ENCODE measurements at places on chromosomes 5 and 9. TPM values are rescaled to one million over a fixed set of nuclear protein-coding genes. Genes with fewer than 3 reads are reported as not detected.

GRCh38 chr5:159345861-159346260, 15.6 kb upstream of the IL12B start:
- no peaks in the 10 kb centered on the region for H3K27me3 ChIP-seq
- peaks cover 12% of the 10 kb centered on the region for H3K4me1 ChIP-seq
- no peaks in the 10 kb centered on the region for H3K36me3 ChIP-seq

DNA sequence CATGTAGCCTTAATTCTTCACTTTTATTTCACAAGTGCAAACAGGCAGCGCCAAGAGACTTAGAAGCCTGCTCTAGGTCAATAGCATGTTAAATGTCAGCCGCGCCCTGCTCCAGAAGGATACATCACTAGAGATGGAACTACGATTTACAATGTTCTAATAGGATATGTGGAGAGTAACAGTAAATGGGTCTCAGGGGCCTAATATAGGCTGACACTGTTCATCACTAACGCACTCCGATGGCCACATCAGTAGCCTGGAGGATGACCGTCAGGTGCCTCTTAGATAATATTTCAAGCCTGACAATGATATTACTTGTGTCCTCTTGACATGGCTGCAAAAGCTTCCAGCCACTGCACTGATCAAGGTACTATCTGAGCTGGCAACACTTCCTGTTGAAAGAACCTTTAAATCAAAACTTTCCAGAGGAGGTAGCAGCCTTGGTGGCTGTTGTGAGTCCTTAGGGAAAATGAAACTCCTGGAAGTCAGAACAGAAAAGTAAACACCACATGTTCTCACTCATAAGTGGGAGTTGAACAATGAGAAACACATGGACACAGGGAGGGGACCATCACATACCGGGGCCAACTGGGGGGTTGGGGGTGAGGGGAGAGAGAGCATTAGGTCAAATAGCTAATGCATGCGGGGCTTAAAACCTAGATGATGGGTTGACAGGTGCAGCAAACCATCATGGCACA, 35.0 kb downstream of the PTTG1 start:
- peaks cover 8% of the 10 kb centered on the region for H3K4me1 ChIP-seq
- peaks cover 18% of the 10 kb centered on the region for H3K27me3 ChIP-seq
- no peak overlapping the region for H3K4me3 ChIP-seq
- H3K27ac ChIP-seq: no peak overlapping the region

FOXI1 gene
- total RNA-seq: not detected

KLHL9 gene
- total RNA-seq: 38.4 TPM

HSPA4 gene
- 135 TPM for total RNA-seq

CD274 gene
- 0.72 TPM for total RNA-seq

DNA sequence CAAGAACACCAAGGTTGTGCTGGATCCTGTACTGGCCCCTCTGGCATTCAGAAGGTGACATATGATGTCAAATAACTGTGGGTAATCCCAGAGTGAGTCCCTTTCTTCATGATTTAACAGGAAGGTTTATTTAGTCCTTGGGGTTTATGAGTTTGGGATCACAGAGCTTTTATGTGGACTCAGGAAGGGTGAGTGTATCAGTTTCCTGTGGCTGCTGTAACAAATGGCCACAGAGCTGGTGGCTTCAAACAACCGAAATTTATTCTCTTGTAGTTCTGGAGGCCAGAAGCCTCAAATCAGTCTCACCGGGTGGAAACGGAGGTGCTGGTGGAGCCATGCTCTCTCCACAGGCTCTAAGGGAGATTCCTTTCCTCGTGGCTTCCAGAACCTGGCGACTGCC, 157.7 kb downstream of the MELK start:
- H3K27ac ChIP-seq: no peak overlapping the region
- H3K27me3 ChIP-seq: peaks cover 13% of the 10 kb centered on the region
- no peaks in the 10 kb centered on the region for H3K36me3 ChIP-seq
- DNase-seq: no peak

PNPLA7 gene
- 2.7 TPM for total RNA-seq

CCDC171 gene
- total RNA-seq: 5.8 TPM

DNA sequence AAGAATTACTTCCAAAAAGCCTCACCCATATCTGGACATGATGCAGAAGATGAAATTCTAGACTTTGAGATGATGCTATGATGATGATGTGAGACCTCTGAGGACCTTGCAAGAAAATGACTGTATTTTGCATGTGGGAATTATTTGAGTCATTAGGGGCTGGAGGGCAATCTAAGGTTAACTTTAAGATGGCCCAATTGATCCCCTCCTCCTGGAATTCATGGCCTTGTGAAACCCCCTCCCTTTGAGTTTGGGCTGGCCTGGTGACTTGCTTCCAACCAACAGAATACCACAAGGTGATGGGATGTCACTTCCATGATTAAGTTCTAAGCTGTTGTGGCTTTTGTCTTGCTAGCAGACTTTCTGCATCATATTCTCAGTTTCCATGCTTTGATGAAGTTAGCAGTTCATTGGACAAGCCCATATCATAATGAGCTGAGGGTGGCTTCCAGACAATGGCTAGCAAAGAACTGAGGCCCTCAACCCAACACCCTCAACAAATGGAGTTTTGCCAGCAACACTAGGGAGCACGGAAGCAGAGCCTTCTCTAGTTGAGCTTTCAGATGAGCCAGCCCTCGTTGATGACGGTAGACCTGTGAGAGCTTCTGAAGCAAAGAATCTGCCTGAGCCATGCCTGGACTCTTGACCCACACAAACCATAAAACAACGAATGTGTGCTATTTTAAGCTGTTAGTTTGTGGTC, 7.4 kb upstream of the AMACR start:
- no peak for DNase-seq
- H3K27me3 ChIP-seq: no peaks in the 10 kb centered on the region
- no peaks in the 10 kb centered on the region for H3K4me1 ChIP-seq
- H3K4me3 ChIP-seq: no peak overlapping the region
- H3K27ac ChIP-seq: no peak overlapping the region
- H3K36me3 ChIP-seq: no peaks in the 10 kb centered on the region

- H3K4me1 ChIP-seq: peaks cover 40% of the 10 kb centered on the region
- DNase-seq: no peak
- peak overlapping the region; percentile 91 for H3K27ac ChIP-seq
- no peaks in the 10 kb centered on the region for H3K27me3 ChIP-seq
- H3K4me3 ChIP-seq: no peak overlapping the region
- H3K36me3 ChIP-seq: peaks cover 5% of the 10 kb centered on the region
Measured at GRCh38 chr5:157747766-157748700, 4.5 kb downstream of the LSM11 start.

- H3K4me1 ChIP-seq: no peaks in the 10 kb centered on the region
- no peak for DNase-seq
- no peaks in the 10 kb centered on the region for H3K36me3 ChIP-seq
Measured at GRCh38 chr5:44875661-44876605, 67.2 kb downstream of the MRPS30 start.

DNA sequence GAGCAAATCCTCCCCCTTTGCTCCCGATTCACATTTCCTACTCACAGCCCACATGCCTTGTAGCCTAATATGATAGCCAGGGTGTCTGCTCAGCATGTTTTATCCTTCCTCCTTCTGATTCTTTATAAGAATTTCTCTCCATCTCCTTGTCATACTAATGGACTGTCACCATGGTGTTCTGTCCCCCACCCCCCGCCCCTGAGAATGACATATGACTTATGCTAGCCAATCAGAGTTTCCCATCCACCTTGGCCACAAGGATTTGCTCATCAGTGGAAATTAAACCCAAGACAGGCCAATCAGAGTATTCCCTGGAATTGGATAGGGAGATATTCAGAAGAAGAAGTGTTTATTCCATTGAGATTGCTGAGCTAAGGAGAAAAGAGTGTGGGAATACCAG, 16.0 kb downstream of the ABLIM3 start:
- no peaks in the 10 kb centered on the region for H3K36me3 ChIP-seq
- no peak for DNase-seq
- no peak overlapping the region for H3K27ac ChIP-seq
- no peaks in the 10 kb centered on the region for H3K27me3 ChIP-seq
- peaks cover 15% of the 10 kb centered on the region for H3K4me1 ChIP-seq
- no peak overlapping the region for H3K4me3 ChIP-seq

- peaks cover 4% of the 10 kb centered on the region for H3K4me1 ChIP-seq
- DNase-seq: no peak
- H3K36me3 ChIP-seq: no peaks in the 10 kb centered on the region
Measured at GRCh38 chr9:12698266-12698665, 5.1 kb downstream of the TYRP1 start.

DNA sequence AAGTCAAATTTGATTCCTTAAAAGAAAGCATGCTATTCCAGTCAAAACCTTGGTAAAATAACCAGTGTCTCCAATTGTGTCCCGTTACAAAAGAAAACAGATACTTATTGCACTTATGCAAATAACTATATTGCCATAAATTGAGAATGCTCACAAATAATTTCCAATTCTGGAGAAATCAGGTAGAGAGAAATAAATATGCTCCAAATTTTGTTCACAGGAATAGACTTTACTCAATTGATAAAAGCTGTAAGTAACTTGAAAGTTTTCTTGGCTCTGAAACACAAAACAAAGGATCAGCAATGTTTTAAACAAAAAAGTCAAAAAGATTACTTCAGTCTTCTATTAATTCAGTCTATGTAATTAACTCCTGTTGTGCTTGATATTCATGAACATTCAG, 7.8 kb upstream of the DTWD2 start:
- H3K27ac ChIP-seq: no peak overlapping the region
- no peaks in the 10 kb centered on the region for H3K4me1 ChIP-seq
- no peak for DNase-seq
- H3K36me3 ChIP-seq: no peaks in the 10 kb centered on the region
- H3K27me3 ChIP-seq: no peaks in the 10 kb centered on the region

DNA sequence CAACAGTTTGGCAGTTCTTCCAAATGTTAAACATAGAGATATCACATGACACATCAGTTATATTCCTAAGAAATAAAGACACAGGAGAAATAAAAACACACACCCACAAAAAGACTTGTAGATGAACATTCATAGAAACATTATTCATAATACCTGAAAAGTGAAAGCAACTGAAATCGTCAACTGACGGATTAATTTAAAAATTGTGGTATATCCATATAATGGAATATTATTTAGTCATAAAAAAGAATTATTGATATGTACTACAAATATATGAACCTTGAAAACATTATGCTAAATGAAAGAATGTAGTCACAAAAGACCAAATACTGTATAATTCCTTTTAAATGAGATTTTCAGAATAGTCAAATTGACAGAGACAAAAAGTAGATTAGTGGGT, 330.2 kb upstream of the CD180 start:
- DNase-seq: no peak
- no peaks in the 10 kb centered on the region for H3K36me3 ChIP-seq
- H3K4me3 ChIP-seq: no peak overlapping the region
- H3K4me1 ChIP-seq: no peaks in the 10 kb centered on the region
- H3K27ac ChIP-seq: no peak overlapping the region
- H3K27me3 ChIP-seq: no peaks in the 10 kb centered on the region

GRCh38 chr5:137398154-137398553, 101.0 kb downstream of the SPOCK1 start:
- no peaks in the 10 kb centered on the region for H3K27me3 ChIP-seq
- peaks cover 10% of the 10 kb centered on the region for H3K4me1 ChIP-seq
- no peak for DNase-seq
- H3K27ac ChIP-seq: no peak overlapping the region
- H3K36me3 ChIP-seq: no peaks in the 10 kb centered on the region

GRCh38 chr5:169279125-169279524, 21.8 kb downstream of the SLIT3 start:
- no peak overlapping the region for H3K4me3 ChIP-seq
- no peaks in the 10 kb centered on the region for H3K36me3 ChIP-seq
- no peak overlapping the region for H3K27ac ChIP-seq

ZCCHC10 gene
- total RNA-seq: 12.3 TPM

TLX3 gene
- not detected for total RNA-seq

GRCh38 chr9:111798786-111799185, 4.0 kb upstream of the SHOC1 start:
- H3K4me1 ChIP-seq: no peaks in the 10 kb centered on the region
- no peak overlapping the region for H3K27ac ChIP-seq
- no peaks in the 10 kb centered on the region for H3K36me3 ChIP-seq
- H3K4me3 ChIP-seq: no peak overlapping the region
- no peak for DNase-seq
- H3K27me3 ChIP-seq: no peaks in the 10 kb centered on the region

DNA sequence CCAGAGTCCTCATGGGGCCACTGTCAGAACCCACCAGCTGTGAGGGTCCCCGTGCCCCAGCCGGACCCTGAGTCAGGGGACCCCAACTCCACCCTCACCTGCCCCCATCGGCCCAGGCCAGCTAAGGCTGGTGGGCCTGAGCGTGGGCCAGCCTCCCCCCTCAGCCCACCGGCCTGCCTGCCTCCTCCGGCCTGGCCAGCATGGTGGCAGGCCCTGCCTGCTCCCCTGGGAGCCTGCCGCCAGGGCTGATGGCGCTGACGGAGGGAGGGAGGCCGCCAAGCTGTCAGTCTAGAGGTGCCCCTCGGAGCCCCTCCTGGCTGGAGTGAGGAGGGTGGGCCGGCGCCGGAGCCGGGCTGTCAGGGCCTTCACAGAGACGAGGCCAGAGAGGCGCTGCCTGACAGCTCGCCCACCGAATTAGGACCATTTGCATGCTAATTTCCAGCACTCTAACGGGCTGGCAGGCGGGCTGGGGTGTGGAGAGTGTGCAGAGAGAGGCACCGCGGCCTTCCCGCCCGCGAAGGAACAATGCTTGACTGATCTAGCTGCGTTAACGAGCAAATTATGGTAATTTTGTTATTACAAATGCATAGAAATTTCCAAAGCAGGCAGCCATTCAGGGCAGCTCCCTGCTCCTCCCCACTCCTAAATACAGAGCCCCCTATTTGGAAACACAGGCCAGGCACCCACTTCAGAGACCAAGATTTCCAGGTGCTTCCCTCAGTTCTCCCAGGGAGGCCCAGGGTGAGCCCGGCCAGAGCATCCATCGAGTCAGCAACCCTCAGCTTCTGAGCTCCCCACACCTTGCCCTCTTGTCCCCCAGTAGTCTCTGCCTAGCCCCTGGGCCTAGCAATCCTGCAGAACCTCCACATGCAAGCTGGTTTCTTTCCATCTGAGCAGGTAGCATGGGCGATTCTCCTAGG, 169.3 kb downstream of the PAX5 start:
- H3K4me1 ChIP-seq: no peaks in the 10 kb centered on the region
- H3K27ac ChIP-seq: no peak overlapping the region
- H3K36me3 ChIP-seq: no peaks in the 10 kb centered on the region

FBP1 gene
- not detected for total RNA-seq

- H3K27ac ChIP-seq: no peak overlapping the region
- no peak overlapping the region for H3K4me3 ChIP-seq
- H3K4me1 ChIP-seq: no peaks in the 10 kb centered on the region
Measured at GRCh38 chr9:116985596-116985995, 298.5 kb downstream of the TRIM32 start.

GRCh38 chr9:19470981-19471650, 62.3 kb downstream of the ACER2 start:
- H3K27ac ChIP-seq: no peak overlapping the region
- peaks cover 8% of the 10 kb centered on the region for H3K4me1 ChIP-seq

DNA sequence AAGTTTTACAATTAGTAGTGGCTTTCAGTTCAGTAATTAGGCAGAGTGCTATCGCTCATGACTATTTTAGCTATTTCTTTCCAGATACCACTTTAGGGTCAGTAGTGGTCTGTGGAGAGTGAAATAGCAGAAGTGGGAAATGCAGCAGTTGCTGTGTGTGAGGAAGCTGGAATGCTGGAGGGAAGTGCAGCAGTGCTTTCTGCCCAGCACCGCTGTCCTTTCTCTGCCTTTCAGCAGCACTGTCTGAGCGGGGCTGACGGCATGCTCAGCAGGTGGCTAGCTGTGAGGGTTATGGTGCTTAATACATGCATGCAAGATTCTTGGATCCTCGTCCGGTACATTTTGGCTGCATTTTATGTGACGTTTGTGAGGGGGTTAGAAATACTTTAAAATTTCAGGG, 213.9 kb downstream of the PBX3 start:
- no peak overlapping the region for H3K27ac ChIP-seq
- H3K4me3 ChIP-seq: no peak overlapping the region
- H3K27me3 ChIP-seq: no peaks in the 10 kb centered on the region
- DNase-seq: no peak
- peaks cover 28% of the 10 kb centered on the region for H3K36me3 ChIP-seq
- no peaks in the 10 kb centered on the region for H3K4me1 ChIP-seq

GABRA6 gene
- total RNA-seq: not detected

PCA3 gene
- 0.36 TPM for total RNA-seq

COL5A1 gene
- 801 TPM for total RNA-seq

SEMA4D gene
- total RNA-seq: 0.88 TPM
